MM.1S (cell line): ENCODE measurements at places on chromosomes 4 and X.

GRCh38 chr4:122117743-122118142, 34.4 kb upstream of the BLTP1 start:
- no peak for DNase-seq

DNA sequence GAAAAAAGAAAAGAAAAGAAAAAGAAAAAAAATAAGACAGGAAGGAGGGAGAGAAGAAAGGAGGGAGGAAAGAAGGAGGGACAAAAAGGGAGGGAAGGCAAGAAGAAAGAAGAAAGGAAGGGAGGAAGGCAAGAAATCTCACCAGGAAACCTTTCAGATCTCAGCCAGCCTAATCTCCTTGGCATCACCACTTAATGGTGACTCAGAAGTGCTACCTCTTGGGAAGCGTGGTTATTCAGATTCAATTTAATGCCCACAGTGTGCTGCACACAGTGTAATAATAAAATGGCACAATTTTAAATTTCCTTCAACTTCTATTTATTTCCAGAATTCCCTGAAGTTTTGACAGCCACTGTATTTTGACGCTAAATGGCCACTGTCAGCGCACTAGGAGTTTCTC, 50.3 kb downstream of the DKK2 start:
- no peak for DNase-seq

DNA sequence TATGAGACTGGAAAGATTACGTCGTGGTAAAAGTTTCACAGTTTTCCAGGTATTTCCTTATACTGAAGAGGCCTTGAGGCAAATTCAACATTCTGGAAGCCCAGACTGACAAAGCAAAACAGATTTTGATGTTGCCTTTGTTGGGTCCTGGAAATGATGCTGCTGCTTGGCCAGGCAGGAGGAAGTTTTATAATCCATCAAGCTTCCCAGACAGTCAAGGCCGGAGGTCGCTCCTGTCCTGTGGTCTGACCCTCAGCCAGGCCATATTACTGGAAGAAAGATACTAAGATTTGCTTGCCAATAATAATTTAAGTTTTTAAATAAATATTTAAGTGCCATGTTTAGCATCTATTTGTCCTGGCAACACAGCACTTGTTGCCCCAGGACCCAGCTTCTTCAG, 63.4 kb downstream of the TAPT1 start:
- DNase-seq, result no peak

- no peak for DNase-seq
These were observed 74.9 kb upstream of the ZNF518B start for GRCh38 chr4:10532155-10532554.

- DNase-seq, result no peak
These were observed 127.0 kb downstream of the ASMT start for GRCh38 chrX:1741816-1742394.

DNA sequence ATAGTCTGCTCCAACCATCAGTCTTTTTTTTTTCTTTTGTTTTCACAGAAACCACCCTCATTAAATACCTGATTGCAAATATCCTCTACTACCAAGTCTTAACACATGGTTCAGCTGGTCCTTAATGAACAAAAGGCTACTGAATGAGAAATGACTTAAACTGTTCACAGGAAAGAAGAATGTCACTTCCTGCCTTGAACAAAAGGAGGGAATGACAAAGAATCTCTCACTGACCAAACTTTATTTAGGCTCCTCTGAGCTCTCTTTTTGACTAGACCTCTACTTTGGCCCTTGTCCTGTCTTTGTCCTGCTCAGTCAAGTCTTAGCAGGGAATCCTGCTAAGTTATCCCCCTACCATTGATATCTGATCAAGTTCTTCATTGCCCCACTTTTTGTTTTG, 31.8 kb upstream of the GJB1 start:
- no peak for DNase-seq

DNA sequence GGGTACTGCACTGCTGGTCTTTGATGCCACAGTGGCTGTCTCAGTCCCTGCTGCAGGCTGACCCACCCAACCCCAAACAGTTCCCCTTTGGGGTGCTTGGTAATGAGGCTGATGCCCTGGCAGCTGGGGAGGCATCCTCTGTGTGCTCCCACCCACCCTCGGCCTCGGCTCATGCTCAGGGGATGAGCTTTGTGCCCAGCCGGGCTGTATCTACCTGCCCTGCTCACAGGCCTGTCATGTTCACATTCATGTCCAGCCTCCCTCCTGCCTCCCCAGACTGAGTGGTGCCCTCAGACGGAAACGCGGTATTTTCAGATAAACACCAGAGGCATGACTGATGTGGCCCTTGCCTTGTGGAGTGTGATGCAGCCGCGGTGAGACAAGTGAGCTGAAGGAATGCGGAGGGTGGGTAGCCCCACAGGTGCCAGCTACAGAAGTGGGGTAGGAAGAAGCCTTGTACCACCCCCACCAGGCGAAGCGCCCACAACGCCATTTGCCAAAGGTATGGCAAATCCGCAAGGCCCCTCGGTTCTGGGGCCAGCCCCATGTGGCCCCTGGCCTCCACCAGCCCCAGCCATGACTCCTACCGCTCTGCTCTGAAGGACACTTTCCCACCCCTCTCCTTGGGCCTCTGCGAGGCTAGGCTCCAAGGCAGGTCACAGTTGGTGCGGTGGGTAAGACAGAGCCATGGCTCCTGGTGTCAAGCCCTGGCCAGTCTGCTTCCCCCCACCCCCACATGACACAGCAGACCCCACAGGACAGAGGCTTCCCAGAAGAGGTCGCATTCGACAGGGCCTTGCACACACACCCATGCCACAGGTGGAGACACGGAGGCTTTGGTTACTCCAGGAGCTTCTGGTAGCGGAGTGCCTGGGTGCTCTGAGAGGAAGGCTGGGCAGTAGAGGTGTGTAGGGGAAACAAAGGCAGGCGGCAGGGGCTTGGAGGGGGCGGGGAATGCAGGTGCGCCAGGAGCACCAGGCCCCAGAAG, 1.8 kb upstream of the RENBP start:
- DNase-seq, result no peak

- no peak for DNase-seq
These were observed 2127.3 kb downstream of the PCDH7 start for GRCh38 chr4:32847461-32847860.

DNA sequence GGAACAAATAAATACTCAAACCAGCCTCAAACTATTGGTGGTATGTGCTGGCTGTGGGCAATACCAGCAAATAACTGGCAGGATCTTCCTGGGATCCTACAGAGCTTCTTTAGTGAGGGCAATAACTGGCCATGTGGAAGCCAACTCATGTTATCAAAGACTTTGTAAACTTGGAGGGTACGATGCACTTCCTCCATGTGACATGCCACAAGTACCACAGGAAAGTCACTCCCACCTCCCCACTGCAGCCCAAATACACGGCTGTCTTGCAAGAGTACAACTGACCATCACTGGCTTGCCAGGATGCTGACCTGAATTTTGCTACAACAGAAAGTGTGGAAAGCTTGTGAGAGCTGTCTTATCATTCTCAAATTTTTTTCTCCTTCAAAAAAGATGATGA, 93.3 kb upstream of the MAML3 start:
- DNase-seq, result no peak

GRCh38 chrX:140440876-140441275, 64.0 kb downstream of the SOX3 start:
- DNase-seq, result no peak

GRCh38 chr4:181684310-181684709, 558.9 kb upstream of the TENM3 start:
- no peak for DNase-seq

DNA sequence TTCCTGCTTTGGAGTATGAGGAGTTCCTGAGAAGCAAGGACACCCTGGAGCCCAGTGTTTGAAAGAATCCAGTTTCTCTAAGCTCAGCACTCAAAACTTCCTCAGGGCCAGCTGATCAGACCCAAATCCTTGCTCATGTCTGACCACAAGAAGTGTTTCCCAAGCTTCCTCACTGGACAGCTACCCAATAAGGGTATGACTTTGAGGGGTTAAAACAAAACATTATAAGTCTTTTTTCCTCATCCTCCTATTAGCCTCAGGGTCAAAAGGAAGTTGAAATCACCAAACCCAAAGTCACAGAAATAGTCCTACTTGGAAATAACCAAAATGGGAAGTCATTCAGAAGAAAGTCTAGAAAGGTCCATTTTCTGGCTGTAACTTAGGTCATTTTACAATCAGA, 13.7 kb downstream of the ZBTB33 start:
- no peak for DNase-seq

GRCh38 chr4:114366368-114366767, 232.2 kb upstream of the UGT8 start:
- no peak for DNase-seq

DNA sequence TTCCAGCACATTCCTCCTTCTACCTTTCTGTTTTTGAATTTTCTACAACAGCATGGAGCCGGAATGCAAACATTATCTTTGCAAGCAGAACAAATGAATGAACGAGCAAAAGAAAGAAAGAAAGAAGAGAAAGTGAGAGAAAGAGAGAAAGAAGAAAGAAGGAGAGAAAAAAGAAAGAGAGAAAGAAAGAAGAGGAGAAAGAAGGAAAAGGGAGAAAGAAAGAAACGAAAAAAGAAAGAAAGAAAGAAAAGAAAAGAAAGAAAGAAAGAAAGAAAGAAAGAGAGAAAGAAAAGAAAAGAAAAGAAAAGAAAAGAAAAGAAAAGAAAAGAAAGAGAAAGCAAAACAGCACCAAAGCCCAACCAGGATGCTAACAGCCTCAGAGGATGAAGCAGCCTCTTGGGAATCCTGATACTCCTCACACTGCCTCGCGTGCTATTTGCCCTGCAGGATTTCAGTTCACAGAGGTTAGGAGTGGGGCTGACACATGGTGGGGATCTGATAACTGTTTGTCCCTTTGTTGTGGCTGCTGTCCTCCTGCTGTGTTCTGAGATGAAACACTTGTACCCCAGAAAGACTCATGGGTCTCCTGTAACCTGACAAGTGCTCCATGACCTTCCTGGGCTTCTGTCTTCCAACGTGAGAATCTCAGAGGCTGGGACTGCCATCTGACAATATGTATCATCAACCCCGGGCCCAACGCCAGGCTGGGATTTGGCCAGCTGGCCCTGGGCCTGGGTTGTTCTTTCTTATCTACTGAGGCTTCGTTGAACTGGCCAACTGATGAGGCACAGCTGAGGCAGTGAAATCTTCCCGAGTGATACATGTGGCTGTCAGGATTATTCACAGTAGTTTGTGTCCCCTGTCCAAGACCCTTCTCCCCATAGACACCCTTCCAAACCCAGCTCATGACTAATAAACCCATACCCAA, 61.0 kb downstream of the SEPSECS start:
- DNase-seq, result no peak

- DNase-seq, result no peak
These were observed 1.1 kb upstream of the TRMT10A start for GRCh38 chr4:99564921-99565320.

DNA sequence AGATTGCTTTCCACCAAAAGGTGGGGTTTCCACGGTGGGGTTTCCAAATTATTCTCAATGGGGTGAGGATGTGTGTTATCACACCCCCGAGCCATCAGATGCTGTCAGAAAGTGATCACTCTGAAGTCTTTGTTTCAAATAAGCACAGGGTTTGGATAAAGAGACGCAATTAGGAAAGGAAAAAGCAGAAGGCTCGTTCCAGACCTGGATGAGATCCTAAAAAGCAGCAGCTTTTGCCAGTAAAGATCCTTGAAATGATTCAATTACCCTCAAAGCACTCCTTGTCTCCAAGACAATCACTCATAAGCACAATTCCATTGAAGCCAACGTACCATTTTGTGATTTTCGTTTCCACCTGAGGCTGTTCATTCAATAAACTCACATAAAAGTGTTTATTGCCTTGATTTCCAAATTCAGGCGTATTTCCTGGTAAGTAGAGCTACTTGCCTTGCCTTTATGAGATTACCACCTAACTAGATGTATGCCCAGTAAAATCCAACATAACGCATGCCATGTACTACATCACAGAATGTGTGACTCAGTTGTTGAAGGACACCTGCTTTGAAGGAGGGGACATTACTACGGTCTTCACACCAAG, 5.2 kb downstream of the F11 start:
- DNase-seq, result no peak

DNA sequence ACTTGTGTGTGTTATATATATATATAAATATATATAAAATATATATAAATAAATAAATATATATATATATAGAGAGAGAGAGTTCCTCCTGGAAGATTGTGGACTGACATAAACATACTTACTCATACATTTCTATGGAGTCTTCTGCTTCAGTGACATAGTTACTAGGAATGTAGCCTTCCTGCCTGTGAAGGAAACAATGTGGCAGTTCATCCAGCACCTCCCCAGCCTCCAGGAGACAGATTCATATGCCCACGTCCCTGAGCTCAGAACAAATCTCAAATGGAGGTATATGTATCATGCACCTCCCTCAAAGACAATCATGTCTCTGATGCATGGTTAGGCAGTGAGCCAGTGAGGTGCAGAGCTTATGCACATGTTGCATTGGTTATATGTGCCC, 11.4 kb upstream of the TIMM8A start:
- DNase-seq, result no peak

DNA sequence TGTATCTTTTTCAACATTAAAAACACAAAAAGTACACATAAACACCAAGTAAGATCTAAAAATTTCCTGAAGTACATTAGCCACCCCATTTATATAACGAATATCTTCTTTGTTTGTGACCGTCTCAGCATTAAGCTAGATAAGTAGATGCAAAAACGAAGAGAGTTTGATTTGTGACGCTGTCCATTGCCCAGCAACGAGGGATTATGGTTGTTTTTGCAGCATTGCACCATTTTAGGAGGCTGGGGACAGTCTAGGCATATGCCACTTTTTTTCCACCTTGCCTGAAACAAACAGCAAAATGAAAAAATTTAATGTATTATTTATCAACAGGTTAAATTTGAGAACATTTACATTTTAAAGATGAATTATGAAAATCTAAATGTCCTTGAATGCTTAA, 12.0 kb upstream of the IGSF1 start:
- DNase-seq, result no peak

- DNase-seq, result peak; percentile 28
These were observed 14.8 kb upstream of the SPARCL1 start for GRCh38 chr4:87543835-87544461.

DNA sequence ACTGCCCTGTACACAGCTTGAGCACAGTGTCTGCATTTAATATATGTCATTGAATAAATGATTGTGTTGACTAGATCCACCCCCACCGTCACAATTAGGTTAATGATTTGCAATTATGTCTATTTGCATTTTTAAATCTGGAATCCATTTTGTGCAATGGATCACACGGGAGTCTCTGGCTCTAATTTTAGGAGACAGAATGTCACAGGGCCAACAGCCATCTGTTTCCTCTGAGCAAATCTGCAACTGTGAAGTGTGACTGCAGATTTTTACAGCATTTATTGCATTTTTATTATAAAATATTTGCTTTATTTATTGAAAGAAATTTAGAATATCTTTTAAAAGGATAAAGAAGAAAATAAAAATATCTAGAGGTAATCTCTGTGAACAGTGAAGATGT, 316.8 kb downstream of the HS3ST1 start:
- no peak for DNase-seq

GRCh38 chr4:118774989-118775388, 60.9 kb downstream of the SEC24D start:
- DNase-seq, result no peak

- no peak for DNase-seq
These were observed 179.5 kb upstream of the TBL1X start for GRCh38 chrX:9285342-9285771.

GRCh38 chrX:9414416-9414815, 50.4 kb upstream of the TBL1X start:
- no peak for DNase-seq

- DNase-seq, result no peak
These were observed 29.4 kb downstream of the TMA16 start for GRCh38 chr4:163523791-163524365.
